Upper lobe of right lung (tissue), 1 donor: ENCODE measurements at places on chromosomes 2 and 18.

- peak; percentile 44 for DNase-seq
These were observed 193.2 kb upstream of the HS6ST1 start for GRCh38 chr2:128511731-128512378.

DNA sequence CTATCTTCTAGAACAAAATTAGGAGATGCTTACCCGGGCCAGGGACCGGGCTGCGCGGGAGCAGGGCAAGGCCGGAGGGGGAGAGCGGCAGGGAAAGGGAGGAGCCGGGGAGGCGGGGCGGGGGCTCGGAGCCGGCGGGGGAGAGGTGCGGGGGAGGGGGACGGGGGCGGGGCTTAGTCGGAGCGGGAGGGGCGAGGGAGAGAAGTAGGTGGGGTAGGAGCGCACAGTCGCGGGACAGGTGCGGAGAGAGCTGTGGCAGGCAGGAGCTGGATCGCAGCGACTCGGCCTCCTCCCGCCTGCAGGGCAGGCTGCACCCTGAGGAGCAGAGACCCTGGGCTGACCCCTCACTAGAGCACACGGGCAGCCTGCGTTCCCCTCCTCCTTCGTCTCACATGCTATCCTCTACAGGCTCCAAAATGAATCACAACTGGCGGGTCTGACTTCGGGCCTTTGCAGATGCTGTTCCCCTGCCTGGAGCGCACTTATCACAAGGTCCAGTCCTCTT lies 290.3 kb downstream of the CELF4 start:
- DNase-seq: no peak

GRCh38 chr2:186098821-186099220 lies 360.2 kb downstream of the FSIP2 start:
- DNase-seq: no peak

- DNase-seq: peak; percentile 62
These were observed at the start of gene SLC4A3 for GRCh38 chr2:219627103-219628100. SLC4A3 (plus strand) TSS chr2:219627630; CDS start chr2:219627993, 363 bp downstream.

GRCh38 chr2:42385225-42385624 lies 24.2 kb upstream of the COX7A2L start:
- no peak for DNase-seq

DNA sequence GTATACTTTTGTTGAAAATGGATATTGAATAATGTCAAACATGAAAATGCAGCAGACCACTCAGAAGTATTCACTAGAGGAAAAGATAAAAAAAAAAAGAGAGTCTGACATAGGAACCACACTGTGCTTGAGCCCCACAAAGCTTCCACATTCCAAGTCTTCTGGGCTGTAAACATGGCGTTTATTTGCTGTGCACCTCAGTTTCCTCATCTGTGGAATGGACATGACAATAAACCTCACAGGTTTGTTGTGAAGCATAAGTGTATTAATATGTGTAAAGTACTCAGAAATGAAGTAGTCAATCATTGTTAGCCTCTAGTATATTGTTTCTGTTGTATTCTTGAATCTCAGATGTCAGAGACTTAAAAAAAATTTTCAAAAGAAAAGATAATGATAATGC lies 525.8 kb upstream of the NRP2 start:
- DNase-seq: no peak

DNA sequence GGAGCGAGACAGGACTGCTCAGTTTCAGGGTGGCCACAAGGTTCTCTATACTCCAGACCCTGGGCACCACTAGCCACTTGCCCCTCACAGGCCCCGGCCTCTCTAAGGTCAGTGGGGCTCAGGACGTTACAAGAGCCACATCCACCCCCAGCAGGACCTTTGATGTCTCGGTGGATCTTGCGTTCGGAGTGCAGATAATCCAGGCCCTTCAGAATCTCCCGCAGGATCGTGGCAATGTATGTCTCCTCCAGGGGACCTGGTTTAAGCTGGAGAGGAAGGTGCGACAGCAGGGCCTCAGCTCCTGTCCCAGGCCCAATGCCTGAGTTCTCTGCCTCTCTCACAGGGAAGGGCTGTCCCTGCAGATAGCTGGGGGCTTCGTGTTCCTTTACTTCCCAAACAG lies 8.4 kb downstream of the STK25 start:
- no peak for DNase-seq

DNA sequence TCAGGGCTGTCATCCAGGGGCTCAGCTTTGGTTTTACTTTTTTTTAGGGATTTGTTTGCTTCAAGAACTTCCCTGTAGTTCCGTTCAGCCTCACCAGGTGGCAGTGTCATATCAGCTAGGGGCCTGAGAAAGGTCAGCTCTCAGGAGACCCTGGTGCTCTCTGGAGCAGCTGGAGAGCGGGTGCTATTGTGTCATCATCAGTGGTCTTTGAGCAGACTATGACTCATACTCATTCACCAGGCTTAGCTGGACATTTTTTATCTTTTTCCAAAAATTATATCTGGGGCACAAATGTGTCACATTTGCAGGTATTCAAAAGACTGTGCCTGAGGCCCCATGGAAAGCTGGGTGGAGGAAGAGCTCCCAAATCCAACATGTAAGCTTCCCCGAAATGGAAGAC lies 24.4 kb downstream of the ZNF892 start:
- peak; percentile 71 for DNase-seq

- no peak for DNase-seq
These were observed 2.3 kb downstream of the PRKD3 start for GRCh38 chr2:37322368-37322767.

GRCh38 chr18:79489051-79489898 lies 93.5 kb downstream of the NFATC1 start:
- peak; percentile 60 for DNase-seq

DNA sequence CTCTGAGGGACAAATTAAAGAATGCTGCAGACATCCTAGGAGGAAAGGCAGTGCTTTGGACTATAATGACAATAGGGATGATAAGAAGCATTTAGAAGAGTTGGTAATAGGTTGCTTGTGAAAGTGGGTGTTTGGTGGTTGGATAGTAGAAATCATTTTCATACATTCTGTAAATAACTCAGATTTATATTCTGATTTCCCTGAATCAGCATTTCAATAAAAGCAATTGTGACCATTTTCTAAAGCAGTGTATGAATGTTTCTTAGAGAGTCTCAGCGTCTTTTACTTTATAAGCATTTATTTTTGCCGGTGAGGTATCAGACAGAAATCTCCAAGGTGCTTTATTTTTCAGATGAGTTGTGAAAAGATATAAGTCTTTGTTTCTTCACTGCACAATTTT lies 1099.0 kb upstream of the LRRTM1 start:
- no peak for DNase-seq

DNA sequence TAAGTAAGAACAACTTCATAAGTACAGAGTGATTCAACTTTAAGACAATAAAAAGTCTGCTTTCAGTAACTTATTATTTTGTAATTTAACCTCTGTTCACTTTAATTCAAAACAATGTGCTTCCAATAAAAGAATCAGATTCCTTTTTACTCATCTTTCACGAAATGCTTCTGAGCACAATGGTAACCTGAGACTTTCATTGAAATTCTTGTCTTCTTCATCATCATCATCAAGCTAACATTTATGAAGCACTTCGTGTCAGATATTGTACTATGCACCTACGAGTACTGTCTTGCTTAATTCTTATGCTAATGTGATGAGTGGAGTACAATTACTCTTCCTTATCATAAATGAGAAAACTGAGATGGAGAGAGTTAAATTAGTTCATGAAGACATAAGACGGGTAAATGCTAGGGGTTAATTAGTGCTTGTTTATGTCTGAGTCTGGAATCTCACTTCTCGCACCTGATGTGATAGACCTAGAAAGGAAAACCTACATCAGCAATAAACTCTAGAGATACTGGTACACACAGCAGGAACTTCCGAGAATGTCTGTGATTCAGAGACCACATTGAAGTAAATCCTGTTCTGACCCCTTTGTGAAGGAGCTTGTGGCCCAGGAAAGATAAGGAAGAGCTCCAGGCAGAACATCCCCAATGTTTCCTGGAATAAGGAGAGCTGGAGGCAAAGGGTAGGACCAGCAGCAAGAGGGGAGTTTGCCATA lies 227.6 kb upstream of the ETAA1 start:
- no peak for DNase-seq

DNA sequence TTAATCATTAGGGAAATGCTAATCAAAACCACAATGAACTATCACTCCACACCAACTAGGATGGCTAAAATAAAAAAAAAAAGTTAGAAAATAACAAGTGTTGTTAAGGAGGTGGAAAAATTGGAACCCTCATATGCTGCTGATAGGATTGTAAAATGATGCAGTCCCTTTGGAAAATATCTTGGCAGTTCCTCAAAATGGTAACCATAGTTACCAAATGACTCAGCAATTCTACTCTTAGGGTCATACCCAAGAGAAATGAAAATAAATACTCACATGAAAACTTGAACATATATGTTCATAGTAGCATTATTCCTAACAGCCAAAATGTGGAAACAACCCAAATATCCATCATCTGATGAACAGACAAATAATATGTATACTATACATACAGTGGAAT lies 15.7 kb upstream of the ACVR2A start:
- DNase-seq: no peak
